ENCODE measurements at places on chromosomes 4 and X.

- DNase-seq, result peak; percentile 76
Measured at GRCh38 chr4:47484168-47484567, 907 bp upstream of the ATP10D start.

DNA sequence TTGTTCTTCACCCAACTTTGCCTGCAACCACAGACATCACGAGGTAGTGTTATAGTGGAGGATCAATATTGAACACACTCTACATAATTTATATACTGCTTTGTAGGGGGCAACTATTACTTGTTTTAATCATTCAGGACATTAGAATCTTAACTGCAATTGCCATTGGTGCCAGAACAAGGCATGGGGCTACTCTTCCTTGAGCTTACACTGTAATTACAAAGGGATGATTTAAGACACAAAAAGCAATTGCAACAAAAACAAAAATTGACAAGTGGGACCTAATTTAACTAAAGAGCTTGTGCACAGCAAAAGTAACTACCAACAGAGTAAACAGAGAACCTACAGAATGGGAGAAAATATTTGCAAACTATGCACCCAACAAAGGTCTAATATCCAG is 24.0 kb upstream of the DDX53 start:
- no peak for DNase-seq

DNA sequence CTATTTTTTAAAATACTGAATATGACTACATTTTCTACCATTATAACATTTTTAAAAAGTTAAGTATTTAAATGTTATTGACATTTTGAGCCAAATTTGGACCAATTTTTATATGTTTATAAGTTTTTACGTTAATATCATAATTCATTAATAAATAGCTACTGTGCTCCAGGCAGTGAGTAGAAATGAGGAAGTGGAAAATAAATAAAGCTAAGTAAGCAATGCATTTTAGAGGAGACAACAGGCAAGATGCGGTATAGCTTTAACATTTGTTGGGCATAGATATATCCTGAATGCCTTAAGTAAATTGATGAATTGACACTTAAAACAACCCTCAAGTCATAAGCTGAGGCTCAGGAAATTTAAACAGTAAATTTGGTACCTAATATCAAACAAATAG is 474.8 kb downstream of the PCDH10 start:
- no peak for DNase-seq

GRCh38 chr4:67048530-67048929 is 496.8 kb downstream of the CENPC start:
- DNase-seq, result no peak

DNA sequence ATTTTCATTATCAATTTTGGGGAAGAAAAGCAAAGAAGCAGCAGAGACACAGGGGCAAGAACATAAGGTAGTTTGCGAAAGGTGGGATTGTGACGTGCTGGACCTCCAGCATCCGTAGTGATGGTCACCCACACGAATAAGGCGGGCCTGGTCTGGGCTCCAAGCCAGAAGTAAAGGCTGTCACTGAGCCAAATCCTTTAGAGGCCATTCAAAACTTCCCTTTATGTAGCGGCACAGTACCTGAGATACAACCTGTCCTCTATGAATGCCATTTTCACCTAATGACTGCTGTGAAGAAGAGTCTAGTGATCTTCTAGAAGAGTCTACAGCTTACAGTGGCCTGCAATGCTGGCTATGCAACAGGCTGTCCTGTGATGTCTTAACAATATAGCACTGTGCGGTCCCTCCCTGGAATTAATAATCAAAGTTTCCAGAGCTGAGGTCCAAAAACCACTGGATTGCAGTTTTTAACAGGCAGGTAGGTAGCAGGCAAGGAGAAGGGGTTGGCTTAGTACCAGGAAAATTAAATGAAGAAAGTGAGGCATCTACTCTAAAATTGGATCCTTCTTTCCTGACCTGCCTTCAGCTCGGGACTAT is 56.2 kb downstream of the TRIML1 start:
- DNase-seq, result no peak
